ENCODE measurements at places on chromosomes 7 and 10. TPM values are rescaled to one million over a fixed set of nuclear protein-coding genes. Genes with fewer than 3 reads are reported as not detected.

DNA sequence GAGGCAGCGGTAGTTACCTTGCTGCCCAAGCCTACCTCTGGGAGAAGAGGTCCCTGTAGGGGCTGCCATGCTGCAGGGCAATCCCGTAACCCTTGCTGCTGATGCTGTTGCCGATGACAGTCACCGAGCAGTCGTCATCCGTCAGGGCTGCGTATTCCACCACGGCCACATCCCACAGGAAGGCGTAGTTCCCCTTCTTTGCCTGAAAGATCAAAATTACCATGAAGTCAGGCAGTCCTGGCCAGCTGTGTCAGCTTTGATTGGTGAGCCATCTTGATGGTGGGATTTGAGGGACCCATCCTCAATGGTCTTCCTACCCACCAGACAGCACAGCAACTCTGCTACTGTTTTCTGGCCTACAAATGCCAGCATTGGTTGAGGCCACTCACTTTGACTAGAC lies 746.8 kb downstream of the GRID1 start:
- no peaks in the 10 kb centered on the region for H3K27me3 ChIP-seq
- peaks cover 3% of the 10 kb centered on the region for H3K4me1 ChIP-seq
- no peaks in the 10 kb centered on the region for H3K36me3 ChIP-seq
- H3K27ac ChIP-seq, result no peak overlapping the region
- no peak for DNase-seq
- H3K4me3 ChIP-seq, result no peak overlapping the region

DNA sequence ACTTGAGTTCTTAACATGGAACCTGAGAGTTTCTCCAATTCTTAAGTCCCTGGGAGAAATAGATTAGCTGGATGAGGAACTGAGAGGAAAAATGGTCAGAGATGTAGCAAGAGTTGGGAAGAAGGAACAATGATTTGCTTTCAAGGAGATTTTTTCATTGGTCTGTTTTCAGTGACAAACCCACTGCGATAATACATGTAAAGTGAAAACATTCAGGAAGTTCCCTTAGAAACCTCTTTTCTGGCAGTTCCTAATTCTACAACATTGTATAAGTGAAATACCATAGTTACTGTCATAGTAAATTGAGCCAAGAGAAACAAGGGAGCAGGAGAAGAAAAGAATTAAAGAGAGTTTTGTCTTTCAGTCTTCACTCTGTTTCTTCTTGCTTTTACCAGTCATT lies 12.1 kb upstream of the MAGI2 start:
- H3K4me1 ChIP-seq, result no peaks in the 10 kb centered on the region
- H3K36me3 ChIP-seq, result no peaks in the 10 kb centered on the region
- H3K4me3 ChIP-seq, result no peak overlapping the region
- H3K27ac ChIP-seq, result no peak overlapping the region
- no peaks in the 10 kb centered on the region for H3K27me3 ChIP-seq

FKBP6 gene
- total RNA-seq, result not detected

DNA sequence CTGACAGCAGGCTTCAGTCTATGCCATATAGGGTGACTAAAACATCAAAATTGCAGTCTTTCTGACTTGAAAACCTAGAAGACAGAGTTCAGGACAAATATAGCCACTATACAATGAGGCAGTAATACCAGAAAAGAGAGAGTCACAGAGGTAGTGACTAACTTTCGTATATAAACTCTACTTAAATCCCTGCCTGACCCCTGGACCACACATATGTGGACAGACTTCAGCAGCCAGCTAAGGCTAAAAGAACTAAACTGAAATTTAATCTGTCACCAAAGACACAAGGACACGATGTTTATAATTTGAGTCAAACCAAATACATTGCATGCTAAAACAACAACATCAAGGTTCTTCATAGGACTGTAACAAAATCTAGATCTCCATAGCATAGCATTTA lies 64.6 kb upstream of the MACROH2A2 start:
- H3K27me3 ChIP-seq, result peaks cover 19% of the 10 kb centered on the region
- no peaks in the 10 kb centered on the region for H3K36me3 ChIP-seq
- H3K27ac ChIP-seq, result no peak overlapping the region
- DNase-seq, result no peak

DNA sequence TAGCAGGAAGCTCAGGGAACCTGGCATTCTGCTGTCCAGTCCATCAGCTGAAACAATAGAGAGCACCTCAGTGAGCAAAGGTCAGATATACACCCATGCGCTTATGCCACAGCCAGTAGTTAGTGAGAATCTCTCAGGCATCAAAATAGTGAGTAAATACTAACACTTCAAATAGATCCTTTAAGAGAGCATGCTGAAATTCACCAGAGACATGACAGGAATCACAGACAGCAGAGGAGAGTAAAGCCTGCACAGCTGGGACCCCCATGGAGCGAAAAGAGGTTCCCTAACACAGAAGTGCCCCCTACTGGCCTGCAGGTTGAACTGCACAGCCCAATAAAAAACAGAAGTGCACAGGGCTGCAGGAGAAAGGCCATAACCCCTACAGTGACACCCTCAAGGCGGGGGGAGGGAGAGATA lies 57.6 kb upstream of the ANTXRL start:
- DNase-seq, result peak; percentile 19
- H3K27me3 ChIP-seq, result no peaks in the 10 kb centered on the region
- peaks cover 10% of the 10 kb centered on the region for H3K4me1 ChIP-seq
- H3K36me3 ChIP-seq, result peaks cover 15% of the 10 kb centered on the region
- no peak overlapping the region for H3K27ac ChIP-seq

ETV1 gene
- total RNA-seq, result 0.10 TPM

FBXO24 gene
- total RNA-seq, result 0.54 TPM

GRCh38 chr7:41731493-41732435 lies 28.9 kb upstream of the INHBA start:
- H3K27ac ChIP-seq, result no peak overlapping the region
- H3K36me3 ChIP-seq, result no peaks in the 10 kb centered on the region
- peaks cover 11% of the 10 kb centered on the region for H3K4me1 ChIP-seq
- peaks cover 29% of the 10 kb centered on the region for H3K27me3 ChIP-seq
- H3K4me3 ChIP-seq, result no peak overlapping the region

DNA sequence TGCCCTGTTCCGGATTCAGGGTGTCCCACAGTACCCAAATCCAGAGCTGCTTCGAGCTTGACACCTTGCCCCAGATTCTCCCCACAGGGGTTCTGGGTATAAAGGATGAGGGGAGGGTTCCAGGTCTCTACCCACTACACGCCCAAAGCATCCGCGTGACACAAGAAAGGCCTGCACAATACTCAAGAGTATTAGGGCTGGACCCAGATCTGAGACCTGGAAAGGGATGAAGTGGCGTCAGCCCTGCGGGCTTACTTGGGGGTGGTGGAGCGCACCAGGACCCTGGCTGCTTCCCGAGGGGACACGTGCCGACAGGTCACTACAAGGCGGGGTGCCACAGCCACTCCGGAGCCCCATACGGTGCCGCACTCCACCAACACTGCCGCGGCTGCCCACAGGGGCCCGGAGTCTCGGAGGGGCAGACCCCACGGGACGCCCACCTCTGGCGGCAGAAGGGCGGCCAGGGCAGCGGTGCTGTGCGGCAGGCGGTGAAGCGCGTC lies 1.3 kb downstream of the TYSND1 start:
- H3K27ac ChIP-seq, result peak overlapping the region; percentile 97
- peak overlapping the region; percentile 91 for H3K4me3 ChIP-seq
- H3K4me1 ChIP-seq, result peaks cover 32% of the 10 kb centered on the region
- no peaks in the 10 kb centered on the region for H3K27me3 ChIP-seq
- peaks cover 20% of the 10 kb centered on the region for H3K36me3 ChIP-seq

GRCh38 chr10:86282664-86283465 lies 83.7 kb downstream of the GRID1 start:
- H3K4me1 ChIP-seq, result no peaks in the 10 kb centered on the region
- no peak overlapping the region for H3K4me3 ChIP-seq
- no peak overlapping the region for H3K27ac ChIP-seq
- peaks cover 6% of the 10 kb centered on the region for H3K27me3 ChIP-seq
- no peaks in the 10 kb centered on the region for H3K36me3 ChIP-seq
- DNase-seq, result no peak

PKD2L1 gene
- not detected for total RNA-seq

TRIM56 gene
- 35.3 TPM for total RNA-seq

KAZALD1 gene
- total RNA-seq, result 0.28 TPM

- H3K4me3 ChIP-seq, result no peak overlapping the region
- no peak for DNase-seq
- H3K4me1 ChIP-seq, result peaks cover 66% of the 10 kb centered on the region
- no peaks in the 10 kb centered on the region for H3K27me3 ChIP-seq
- peak overlapping the region; percentile 42 for H3K27ac ChIP-seq
These were observed 16.8 kb downstream of the TMEM243 start for GRCh38 chr7:87202705-87203104.

COL28A1 gene
- not detected for total RNA-seq

ABCA13 gene
- 0.04 TPM for total RNA-seq

All from activated naive CD8-positive, alpha-beta T cell treated with anti-CD3 and anti-CD28 coated beads for 36 hours (primary cell).